Glutamatergic neuron (in vitro differentiated cells): ENCODE measurements at places on chromosomes 4 and X. TPM values are rescaled to one million over a fixed set of nuclear protein-coding genes. Genes with fewer than 3 reads are reported as not detected.

DNA sequence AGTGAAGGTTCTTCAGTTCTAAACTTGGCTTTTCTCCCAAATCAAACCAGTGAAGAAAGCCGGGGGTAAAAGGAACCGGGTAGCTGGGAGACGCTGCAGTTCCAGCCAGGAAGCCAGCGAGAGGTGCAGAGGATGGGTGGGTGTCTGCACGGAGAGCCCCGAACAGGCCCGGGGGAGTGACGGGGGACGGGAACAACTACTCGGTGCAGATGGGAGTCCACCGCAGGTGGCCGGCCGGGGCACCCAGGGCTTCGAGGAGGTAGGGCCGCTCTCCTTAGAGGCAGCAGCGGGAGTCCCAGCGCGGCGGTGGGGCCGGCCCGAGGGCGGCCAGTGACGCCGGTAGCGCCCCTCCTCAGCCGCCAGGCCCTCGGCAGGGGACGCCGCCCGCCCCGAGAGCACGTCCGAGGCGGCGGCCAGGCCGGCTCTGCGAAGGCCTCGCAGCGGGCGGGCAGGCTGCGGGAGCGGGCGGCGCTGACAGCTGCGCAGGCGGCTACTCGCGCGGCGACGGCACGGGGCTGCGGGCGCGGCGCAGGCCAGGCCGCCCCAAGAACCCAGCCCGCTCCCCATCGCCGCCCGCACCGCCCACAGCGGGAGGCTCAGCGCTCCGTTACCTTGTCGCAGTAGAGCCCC, 449 bp downstream of the FBXL5 start:
- DNase-seq: peak; percentile 65

DNA sequence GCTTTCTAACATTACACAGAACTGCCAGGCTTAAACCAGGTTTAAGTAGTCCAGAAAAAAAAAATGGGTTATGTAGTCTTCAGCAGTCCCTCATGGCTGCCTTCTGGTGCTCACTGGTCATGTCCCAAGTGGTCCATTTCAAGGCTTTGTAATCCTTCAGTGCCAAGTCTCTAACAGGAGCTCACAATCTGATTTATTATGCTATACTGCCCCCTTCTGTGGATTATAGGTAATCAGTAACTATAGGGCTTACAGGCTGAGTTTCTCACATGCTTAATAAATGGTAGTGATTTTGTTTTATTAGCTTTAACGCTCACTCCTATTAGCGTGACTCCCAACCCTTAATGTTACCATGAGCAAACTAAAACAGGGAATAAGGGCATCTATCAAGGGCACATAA, 92.5 kb upstream of the EDA2R start:
- no peak for DNase-seq

- no peak for DNase-seq
These were observed 13.5 kb downstream of the MAOB start for GRCh38 chrX:43868791-43869190.

GRCh38 chr4:185201977-185202962, 1.5 kb downstream of the CFAP97 start:
- no peak for DNase-seq

- DNase-seq: no peak
These were observed 244.2 kb downstream of the CBLL2 start for GRCh38 chrX:22516893-22517292.

- DNase-seq: peak; percentile 17
These were observed 50.3 kb downstream of the FTHL17 start for GRCh38 chrX:31021537-31021936.

GRCh38 chr4:53923921-53924320, 140.5 kb downstream of the CHIC2 start:
- no peak for DNase-seq

DNA sequence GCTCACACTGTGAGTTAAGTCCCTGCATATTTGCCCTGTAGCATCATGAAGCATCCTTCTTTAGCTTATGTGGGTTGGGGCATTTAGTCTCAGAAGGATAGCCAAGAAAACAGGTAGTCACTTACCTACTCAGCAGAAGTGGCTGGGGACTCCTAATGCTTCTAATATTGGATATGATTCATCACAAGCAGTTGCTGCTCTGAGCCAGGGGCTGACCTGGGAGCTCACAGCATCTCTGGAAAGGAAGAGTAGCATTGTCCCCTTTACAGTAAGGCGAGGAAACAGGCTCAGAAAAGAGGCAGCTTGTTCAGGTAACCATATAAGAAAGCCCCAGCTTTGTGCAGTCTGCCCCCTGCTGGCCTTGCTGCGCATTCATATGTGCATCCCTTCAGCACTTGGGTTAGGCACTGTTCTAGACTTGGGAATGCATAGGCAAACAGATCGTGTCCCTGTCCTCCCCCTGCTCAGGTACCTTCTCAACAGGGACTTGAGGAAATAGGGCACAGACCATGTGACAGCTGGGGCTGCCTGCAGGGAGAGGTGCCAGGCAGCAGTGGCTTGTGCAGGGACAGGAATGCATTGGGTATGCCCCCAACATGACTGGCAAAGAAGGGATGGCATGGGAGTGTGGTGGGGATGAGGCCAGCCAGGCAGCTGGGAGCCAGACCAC, 35.7 kb upstream of the TBC1D14 start:
- peak; percentile 85 for DNase-seq

GRCh38 chrX:19769467-19769866, 117.9 kb downstream of the SH3KBP1 start:
- no peak for DNase-seq

- no peak for DNase-seq
These were observed 74.2 kb upstream of the EGFL6 start for GRCh38 chrX:13495232-13495631.

GRCh38 chr4:20271950-20272349, 20.2 kb downstream of the SLIT2 start:
- DNase-seq: no peak

- no peak for DNase-seq
These were observed 229.1 kb downstream of the VEGFC start for GRCh38 chr4:176563591-176563990.

Gene HDAC6
- 264 TPM for total RNA-seq

Gene CT45A1
- not detected for total RNA-seq

Gene HMX1
- 1.7 TPM for total RNA-seq

Gene GRSF1
- total RNA-seq: 61.1 TPM

Gene LNX1
- 0.10 TPM for total RNA-seq

Gene GPM6B
- total RNA-seq: 516 TPM

Gene PTCHD1
- total RNA-seq: 1.3 TPM

Gene NLGN4X
- total RNA-seq: 40.9 TPM
